ENCODE measurements at places on chromosomes 5 and 9. TPM values are rescaled to one million over a fixed set of nuclear protein-coding genes. Genes with fewer than 3 reads are reported as not detected.

GRCh38 chr9:2913026-2913425 is 69.1 kb upstream of the PUM3 start:
- no peak overlapping the region for H3K4me3 ChIP-seq
- no peak for DNase-seq
- H3K27ac ChIP-seq = no peak overlapping the region
- no peaks in the 10 kb centered on the region for H3K27me3 ChIP-seq
- H3K36me3 ChIP-seq = no peaks in the 10 kb centered on the region
- H3K4me1 ChIP-seq = no peaks in the 10 kb centered on the region

DNA sequence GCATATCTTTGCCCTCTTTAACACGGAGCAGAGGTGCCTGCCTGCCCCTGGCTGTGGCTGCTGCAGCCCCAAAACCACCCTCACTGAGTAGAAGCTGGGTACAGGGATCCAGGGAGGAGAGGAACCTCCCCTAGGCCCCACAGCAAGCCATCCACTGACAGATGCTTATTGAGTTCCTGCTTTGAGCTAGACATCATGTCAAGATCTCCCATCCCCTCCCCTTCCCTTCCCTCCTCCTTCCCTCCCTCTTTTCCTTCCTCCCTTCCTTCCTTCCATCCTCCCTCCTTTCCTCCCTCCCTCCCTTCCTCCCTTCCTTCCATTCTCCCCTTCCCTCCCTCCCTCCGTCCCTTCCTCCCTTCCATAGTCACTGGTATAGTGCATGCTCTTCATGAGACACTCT is 29.3 kb downstream of the GOLGA2 start:
- H3K36me3 ChIP-seq = no peaks in the 10 kb centered on the region
- H3K4me1 ChIP-seq = peaks cover 38% of the 10 kb centered on the region
- no peak for DNase-seq
- H3K27ac ChIP-seq = no peak overlapping the region

GRCh38 chr9:91711755-91712601 is 238.1 kb downstream of the ROR2 start:
- H3K4me3 ChIP-seq = no peak overlapping the region
- H3K27me3 ChIP-seq = no peaks in the 10 kb centered on the region
- no peak overlapping the region for H3K27ac ChIP-seq
- H3K4me1 ChIP-seq = no peaks in the 10 kb centered on the region

The PCAT7 gene
- not detected for polyA plus RNA-seq

The FIBCD1 gene
- polyA plus RNA-seq = 23.7 TPM

The GARNL3 gene
- polyA plus RNA-seq = 0.22 TPM

- DNase-seq = no peak
- no peaks in the 10 kb centered on the region for H3K36me3 ChIP-seq
- H3K27me3 ChIP-seq = no peaks in the 10 kb centered on the region
- H3K4me3 ChIP-seq = no peak overlapping the region
Observed at GRCh38 chr9:71571186-71571585, 197.1 kb downstream of the CEMIP2 start.

Measured in GM23248 (cell line).